ENCODE measurements at places on chromosomes 3 and 15. TPM values are rescaled to one million over a fixed set of nuclear protein-coding genes. Genes with fewer than 3 reads are reported as not detected.
A peak's percentile ranks its signal among the peaks of the same experiment; 100 is the strongest.

DNA sequence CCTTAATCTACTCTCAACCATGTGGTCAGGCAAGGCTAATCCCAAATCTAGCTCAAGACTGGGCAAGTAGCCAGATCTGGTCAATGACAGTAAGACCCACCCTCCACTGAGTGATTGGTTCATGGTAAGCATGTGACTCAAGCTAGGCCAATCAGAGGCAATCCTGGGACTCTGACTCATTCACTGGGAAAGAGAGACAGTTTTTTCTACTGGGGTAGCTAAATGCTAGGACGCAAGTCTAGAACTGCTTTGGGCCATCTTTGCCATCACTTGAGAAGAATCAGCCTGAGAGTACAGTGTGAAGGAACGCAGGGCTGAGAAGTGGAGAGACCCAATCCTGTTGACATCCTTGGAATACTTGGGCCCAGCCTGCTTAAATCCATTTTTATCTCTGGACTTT lies 9.4 kb upstream of the RAD18 start:
- peak; percentile 38 for DNase-seq

GRCh38 chr3:188396900-188397299 lies 242.9 kb downstream of the LPP start:
- DNase-seq: no peak

DNA sequence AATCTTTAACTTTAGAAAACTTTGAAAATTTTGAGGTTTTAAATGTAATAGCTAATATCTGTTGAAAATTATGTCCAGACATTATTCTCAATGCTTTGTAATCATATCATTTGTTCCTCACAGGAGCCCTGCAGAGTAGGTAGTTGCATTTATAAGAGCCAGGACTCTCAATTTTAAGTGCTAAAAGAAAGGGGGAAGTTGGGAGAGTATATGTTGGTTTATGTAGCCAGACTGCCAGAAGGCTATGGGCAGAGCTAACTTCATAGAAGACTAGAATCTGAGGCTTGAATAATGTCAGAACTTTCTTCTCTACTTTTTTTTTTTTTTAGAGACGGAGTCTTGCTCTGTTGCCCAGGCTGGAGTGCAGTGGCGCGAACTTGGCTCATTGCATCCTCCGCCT lies 9.1 kb downstream of the VPS8 start:
- no peak for DNase-seq

GRCh38 chr3:43910750-43911149 lies 220.0 kb downstream of the ABHD5 start:
- DNase-seq: no peak

- DNase-seq: no peak
Measured at GRCh38 chr3:108225221-108225620, 3.0 kb upstream of the IFT57 start.

DNA sequence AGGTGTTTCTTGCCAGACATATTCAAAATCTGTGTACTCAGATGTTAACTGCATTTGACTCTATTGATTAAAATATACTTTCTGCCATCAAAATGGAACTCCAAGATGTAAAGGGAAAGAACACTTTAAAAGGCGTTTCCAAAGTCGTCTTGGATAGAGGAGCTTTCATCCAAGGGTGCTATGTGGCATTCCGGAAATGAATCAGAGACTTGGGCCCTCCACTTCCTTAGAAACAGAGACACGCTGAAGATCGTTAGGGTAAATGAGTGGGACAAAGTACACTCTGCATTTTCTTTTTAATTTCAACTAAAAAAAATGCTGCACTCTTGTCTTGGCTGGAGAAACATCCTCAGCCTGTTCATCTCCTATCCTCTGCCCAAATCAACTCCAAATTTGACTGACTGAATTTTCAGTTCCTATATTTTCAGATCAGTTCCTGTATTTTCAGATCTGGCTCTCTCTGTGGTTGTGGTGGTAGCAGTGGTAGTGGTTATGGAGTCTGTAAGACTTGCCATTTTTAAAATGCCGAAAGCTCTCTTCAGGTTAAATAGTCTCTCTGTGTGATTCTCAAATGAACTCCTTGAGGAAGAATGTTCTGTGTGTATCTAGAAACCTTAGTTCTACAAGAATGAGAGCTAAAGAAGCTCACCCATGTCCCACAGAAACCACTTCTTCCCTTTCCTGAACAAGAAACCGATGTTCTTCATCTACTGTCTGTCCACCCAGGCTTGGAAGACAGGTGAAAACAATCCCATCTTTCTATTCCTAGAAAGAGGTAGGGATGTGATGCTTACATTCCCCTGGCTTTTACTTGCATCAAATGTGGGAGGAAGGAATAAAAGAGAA lies 156.8 kb upstream of the ICE2 start:
- no peak for DNase-seq

GRCh38 chr3:106482451-106482850 lies 613.6 kb upstream of the CBLB start:
- DNase-seq: peak; percentile 20

DNA sequence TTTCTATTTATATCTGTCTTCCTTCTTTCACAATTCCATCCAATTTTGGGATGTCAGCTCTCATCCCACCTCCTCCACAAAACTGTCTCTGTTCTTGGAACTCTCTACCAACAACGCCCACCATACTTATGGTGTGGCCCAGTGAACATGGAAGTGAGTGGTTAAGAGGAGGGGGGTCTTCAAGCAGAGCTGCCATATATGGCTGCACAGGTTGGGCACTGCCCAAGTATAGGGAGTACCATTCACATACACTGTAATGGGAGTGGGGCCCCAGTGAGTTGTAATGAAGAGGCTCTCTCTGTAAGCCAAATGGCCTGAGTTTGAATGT lies 7.9 kb upstream of the CAMK1 start:
- no peak for DNase-seq

DNA sequence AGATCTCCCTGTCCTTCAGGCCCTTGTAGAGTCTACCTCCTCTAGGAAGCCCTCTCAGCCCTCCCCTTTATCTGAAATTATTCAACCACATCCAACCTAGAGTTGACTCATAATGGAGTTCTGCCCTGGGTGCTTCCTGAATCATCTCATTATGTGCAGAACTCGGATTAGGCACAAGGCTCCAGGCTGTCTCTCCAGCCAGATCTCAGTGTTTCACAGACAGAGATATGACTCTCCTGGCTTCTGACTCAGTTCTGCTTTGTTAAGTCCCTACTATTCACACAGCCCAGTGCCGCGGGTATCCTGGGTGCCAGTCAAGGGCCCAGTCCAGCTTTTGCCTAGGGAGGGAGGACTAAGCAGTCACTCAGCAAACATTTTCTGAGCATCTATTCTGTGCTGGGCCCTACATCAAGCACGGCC lies 9.3 kb downstream of the STRA6 start:
- peak; percentile 97 for DNase-seq

GRCh38 chr3:24363242-24363641 lies 131.4 kb downstream of the THRB start:
- DNase-seq: no peak

DNA sequence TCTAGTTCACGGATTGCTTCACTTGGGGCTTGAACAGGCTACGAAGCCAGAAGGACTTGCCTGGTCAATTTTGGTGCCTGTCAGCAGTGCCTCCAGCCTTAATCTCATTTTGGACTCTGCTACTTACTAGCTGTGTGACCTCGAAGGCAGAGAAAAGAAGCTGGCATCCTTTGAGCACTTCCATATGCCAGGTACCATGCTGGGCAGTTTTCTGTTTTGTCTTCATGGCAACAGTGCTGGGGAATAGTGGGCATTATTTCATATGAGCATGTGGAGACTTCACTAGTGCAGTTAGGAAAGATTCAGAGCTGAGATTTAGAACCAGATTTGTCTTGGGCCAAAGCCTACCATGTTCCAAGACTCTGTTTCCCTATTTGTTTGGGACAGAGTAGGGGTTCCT lies 92.2 kb downstream of the LRTM1 start:
- no peak for DNase-seq

GRCh38 chr3:179037351-179037750 lies 34.3 kb downstream of the ZMAT3 start:
- DNase-seq: peak; percentile 42

DNA sequence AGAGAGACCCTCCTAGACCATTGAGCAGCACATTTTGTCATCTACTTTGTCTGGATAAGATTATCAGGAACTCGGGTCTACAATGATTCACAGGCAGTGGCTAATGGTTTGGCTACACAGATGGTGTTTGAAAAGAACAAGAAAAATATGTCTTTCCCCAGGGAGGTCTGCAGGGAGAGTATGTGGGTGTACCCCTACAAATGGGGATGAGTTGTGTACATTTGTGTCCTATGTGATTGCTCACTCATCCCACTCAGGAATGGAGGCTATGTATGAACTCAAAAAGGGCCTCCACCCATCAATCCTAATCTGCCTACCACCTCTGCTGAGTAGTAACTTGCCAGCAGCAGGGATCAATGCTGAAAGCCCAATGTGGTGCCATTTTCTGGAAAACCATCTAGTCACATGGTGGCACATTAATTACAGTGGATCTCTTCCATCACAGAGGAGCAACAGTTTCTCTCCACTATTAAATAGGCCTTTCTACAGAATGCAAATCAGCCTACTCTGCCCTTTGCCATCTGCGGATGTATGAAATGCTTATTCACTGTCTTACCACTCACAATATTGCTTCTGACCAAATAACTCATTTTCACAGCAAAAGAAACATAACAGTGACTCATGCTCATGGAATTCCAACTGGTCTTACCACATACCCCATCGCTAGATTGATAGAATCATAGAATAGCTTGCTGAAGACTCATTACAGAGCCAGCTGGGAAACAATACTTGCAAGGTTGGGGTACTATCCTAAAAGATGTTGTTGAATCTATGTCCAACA lies 48.3 kb upstream of the TRIM42 start:
- peak; percentile 87 for DNase-seq

- no peak for DNase-seq
Measured at GRCh38 chr3:114903213-114903612, 243.9 kb downstream of the ZBTB20 start.

- DNase-seq: peak; percentile 67
Measured at GRCh38 chr3:102165367-102165766, 269.4 kb upstream of the ZPLD1 start.

DNA sequence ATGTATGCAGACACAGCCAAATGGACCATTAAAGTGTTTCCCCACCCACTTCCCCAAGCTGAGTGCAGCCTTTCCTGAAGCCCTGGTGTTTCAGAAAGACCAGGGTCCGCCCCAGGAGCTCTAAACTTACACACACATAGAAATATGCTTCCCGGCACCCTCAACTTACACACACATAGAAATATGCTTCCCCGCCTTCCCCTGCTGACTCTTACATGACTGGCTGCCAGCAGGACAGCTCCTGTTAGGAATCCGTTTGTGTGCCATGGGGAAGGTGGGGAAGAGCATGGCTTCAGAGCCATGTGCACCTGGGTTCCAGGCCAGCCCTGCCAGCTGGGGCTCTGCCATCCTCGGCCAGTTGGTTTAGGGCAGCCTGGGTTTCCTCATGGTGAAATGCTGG lies 3.6 kb downstream of the CLEC3B start:
- DNase-seq: no peak

DNA sequence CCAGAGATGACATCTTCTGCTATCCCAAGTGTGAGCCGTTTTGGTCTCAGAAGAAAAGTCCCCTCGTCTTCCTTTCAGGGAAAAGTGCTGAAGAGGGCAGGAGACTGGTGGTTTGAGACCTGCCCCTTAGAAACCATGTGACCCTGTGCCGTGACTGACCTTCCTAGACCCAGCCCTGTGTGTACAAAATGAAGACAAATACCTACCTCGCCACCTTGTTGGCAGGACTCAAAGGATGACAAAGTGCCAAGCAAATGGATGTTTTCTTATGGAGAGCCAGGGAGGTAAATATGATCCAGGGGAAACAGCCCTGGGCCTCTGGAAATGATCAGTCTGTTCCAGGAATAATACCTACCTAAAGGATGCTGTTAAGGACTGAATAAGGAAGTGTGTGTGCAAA lies 41.3 kb downstream of the FAM174B start:
- no peak for DNase-seq

GRCh38 chr15:25410649-25411048 lies 28.2 kb downstream of the UBE3A start:
- DNase-seq: peak; percentile 13

DNA sequence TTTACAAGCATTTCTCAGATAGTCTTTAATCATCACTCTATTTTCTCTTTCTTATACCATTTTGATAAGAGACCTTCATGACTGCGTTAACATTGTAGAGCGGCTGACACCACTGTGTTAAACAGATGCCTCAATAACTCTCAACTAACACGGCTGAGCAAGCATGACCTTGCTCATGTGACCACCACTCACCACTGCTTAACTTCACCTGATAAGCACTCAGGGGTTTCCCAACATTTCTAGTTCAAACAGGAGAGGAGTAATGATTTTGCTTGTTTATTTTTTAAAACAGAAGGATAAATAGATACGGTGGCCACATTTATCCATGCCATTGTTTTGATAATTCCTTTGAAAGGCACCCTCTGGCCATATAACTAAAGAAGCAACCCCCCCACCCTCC lies 37.7 kb upstream of the TMEM45A start:
- no peak for DNase-seq

GRCh38 chr15:68379759-68380290 lies 52.1 kb downstream of the ITGA11 start:
- peak; percentile 46 for DNase-seq

DNA sequence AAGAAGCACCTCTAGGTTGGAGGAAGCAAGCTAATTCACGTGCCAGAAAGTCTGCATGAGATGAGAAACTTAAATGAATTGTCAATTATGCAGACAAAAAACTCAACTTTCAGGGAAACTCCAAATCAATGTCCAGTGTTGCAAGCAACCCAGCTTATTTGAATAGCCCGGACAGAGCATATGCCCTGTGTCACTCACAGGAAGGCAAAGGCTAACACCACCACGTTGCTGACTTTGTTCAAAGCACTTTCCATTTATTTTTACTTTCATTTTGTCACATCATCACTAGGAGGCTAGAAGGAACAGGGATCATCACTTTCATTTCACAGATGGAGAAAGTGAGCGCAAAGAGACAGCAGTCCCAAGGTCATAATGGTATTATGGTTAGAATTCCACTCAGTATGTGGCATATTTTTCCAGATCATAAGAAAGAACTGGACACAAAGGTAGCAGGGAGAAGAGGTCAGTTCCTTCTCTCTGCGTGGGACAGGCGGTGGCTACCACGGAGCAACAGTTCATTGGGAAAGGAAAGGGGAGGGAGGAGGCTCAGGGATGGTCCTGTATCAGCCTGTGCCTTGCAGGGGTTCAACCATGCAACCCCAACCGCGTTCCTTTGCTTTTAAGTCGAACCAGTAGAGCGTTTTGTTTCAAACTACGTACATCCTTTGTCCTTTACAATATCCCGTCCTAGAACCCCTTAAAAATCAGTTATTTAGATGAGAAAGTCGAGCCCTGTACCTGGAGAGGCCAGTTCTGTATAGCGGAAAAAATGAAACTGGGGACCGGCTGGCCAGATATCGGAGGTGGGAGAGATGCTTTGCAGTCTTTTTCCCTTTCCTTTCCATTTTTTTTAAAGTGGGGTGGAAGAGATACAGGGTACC lies 1.1 kb downstream of the HEG1 start:
- DNase-seq: peak; percentile 53

The TMEM212 gene
- not detected for total RNA-seq

The IQCF5 gene
- total RNA-seq: not detected

The SLC35G2 gene
- total RNA-seq: 8.5 TPM

The PARP15 gene
- 0.26 TPM for total RNA-seq

The CEMIP gene
- 324 TPM for total RNA-seq

The SH2D7 gene
- total RNA-seq: not detected

The CCR9 gene
- not detected for total RNA-seq

The LMOD3 gene
- 0.51 TPM for total RNA-seq
